ENCODE measurements at places on chromosomes 7 and 10.

DNA sequence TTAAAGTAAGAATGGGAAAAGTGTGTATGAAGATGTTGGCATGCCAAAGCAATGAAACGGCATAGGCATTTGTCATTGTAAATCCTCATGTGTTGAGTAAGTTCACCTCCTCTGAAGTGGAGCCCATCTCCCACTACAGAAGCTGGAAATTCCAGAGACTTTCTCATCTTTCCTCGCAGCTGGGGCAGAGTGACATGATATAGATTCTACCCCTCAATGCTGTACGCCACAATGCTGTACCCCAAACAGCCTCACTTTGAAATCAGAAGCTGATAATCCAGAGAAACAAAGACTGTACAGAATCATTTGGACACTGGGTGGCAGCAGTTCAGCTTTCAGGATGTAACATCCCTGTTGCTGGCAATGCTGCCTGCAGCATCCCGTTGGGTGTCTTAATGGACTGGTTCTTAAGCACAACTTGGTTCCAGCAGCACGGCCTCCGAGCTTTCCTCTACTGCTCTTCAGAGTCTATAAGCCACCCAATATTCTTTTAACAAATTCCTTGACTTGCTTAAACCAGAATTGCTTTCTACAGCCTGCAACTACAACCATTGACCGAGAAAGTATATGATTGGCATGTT is 18.8 kb downstream of the ZC3HAV1L start:
- DNase-seq, result no peak

- DNase-seq, result no peak
Measured at GRCh38 chr7:15402436-15403136, 159.2 kb downstream of the AGMO start.

DNA sequence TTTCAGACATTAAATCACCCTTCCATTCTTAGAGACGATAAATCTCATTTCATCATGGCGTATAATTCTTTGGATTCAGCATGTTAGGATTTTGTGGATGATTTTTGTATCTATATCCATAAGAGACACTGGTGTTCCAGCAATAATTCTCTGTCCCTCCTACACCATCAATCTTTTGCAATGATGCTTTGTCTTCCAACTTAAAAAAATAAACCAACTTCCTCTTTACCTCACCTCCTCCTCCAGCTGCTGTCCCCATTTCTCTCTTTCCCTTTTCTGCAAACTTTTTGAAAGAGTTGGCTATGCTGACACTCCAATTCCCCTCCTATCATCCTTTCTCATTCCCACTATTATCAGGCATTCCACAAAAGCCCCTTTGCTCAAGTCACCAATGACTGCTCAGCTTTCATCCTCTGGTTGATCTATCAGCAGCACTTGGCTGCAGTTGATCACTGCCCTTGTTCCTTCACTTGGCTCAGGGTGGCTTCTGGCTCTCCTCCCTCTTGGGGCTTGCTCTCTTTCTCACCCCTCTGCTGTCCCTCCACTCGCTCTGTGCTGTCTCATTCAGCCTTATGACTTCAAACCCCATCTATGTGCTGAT is 130.0 kb downstream of the ARHGAP22 start:
- no peak for DNase-seq

- no peak for DNase-seq
Measured at GRCh38 chr7:84025332-84025927, 169.2 kb downstream of the SEMA3A start.

- DNase-seq, result no peak
Measured at GRCh38 chr10:48399551-48399950, 93.1 kb downstream of the MAPK8 start.

- no peak for DNase-seq
Measured at GRCh38 chr10:61408105-61408504, 45.1 kb downstream of the TMEM26 start.

GRCh38 chr7:117810642-117811512 is 62.4 kb downstream of the CTTNBP2 start:
- DNase-seq, result no peak

DNA sequence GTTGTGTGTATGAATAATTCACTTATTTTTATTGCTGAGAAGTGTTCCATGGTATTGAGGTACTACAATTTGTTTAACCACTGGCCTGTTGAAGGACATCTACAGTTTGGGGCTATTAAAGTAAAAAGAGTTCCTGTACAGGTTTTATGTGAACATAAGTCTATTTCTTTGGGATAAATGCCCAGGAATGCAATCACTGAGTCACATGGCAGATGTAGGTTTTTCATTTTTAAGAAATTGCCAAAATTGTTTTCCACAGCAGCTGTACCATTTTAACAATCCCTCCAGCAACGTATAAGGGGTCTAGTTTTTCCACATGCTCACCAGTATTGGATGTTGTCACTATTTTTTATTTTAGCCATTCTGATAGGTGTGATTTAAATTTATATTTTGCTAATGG is 243.9 kb downstream of the TNS3 start:
- no peak for DNase-seq

GRCh38 chr7:129832282-129832681 is 120.5 kb downstream of the UBE2H start:
- DNase-seq, result no peak
